Cerebellum (tissue), 4 donors: ENCODE measurements at places on chromosomes 12 and 14.

GRCh38 chr14:71508901-71509300 lies 423.3 kb upstream of the RGS6 start:
- no peak for DNase-seq

GRCh38 chr12:18275981-18276380 lies 14.7 kb downstream of the PIK3C2G start:
- DNase-seq: no peak

- DNase-seq: no peak
Measured at GRCh38 chr12:57159311-57159710, 11.9 kb upstream of the LRP1-AS start.

GRCh38 chr14:61264010-61264571 lies 17.0 kb downstream of the TMEM30B start:
- DNase-seq: no peak

GRCh38 chr14:47389535-47389934 lies 285.9 kb downstream of the MDGA2 start:
- no peak for DNase-seq

- no peak for DNase-seq
Measured at GRCh38 chr14:57199921-57200320, 68.8 kb downstream of the EXOC5 start.

DNA sequence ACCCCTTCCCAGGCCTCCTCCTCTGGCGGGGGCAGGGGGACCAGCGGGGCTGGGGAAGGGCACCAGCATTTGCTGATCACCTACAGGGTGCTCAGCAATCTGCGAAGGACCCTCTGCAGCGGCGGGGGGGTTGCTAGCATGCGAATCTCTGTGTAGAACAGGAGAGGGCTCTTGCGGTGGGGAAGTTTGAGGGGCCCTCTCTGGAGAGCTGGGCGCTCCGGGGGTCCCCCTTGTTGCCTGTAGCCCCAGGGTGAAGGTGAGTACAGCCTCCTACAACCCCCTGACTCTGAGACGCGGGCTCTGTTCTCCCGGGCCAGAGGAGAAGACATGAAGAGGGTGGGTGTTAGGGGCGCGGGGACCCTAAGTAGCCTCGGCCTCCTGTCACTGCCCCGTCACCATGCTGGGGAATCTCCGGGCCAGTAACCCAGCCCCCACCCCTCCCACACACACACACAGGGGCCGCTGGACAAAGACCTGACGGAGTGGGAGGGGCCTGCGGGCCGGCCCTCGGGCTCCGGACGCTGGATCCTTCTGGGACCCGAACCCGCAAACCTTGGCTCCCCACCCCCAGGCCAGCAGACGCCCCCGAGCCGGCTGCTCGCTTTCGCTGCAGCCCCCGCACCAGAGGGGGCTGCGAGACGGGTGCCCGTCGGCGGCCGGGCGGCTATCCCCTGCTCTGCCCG lies 734 bp downstream of the FIGNL2 start:
- no peak for DNase-seq

DNA sequence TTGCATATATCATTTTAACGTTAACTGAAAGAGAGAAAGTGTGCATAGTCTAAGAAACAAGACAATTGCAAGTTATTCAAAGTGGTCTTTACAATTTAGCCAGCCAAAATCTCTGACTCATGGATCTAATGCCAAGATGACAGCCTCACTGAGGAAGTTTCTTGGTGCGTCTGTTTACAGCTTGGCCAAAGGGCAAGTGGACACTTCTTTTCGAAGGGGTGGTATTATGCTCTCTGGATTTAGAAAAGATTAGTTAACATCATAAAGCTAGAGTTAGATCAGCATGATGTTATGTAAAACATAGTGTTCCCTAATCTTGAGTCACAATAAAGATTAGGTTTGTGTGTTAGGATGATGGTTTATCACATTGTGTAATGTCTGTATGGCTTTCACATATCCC lies 51.5 kb upstream of the SLC2A13 start:
- DNase-seq: no peak

DNA sequence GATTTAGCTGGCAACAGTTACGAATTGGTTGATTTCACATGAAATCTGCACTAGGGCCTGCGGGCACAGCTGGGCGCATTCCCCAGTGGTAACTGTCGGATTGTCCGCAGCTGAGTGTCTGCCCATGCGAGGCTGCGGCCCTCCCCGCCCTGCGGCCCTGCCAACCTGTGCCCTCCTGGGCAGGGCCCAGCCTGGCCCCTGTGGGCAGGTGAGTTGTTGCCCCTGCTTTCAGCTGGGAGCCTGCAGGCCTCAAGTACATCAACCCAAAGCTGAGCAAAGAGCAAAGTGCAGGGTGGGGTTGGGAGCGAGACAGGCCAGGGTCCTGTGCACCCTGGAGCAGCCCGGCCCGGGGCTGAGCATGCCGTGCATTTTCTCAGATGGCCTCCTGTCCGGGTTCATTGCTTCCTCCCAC lies 89.1 kb downstream of the ADGRD1 start:
- DNase-seq: no peak

DNA sequence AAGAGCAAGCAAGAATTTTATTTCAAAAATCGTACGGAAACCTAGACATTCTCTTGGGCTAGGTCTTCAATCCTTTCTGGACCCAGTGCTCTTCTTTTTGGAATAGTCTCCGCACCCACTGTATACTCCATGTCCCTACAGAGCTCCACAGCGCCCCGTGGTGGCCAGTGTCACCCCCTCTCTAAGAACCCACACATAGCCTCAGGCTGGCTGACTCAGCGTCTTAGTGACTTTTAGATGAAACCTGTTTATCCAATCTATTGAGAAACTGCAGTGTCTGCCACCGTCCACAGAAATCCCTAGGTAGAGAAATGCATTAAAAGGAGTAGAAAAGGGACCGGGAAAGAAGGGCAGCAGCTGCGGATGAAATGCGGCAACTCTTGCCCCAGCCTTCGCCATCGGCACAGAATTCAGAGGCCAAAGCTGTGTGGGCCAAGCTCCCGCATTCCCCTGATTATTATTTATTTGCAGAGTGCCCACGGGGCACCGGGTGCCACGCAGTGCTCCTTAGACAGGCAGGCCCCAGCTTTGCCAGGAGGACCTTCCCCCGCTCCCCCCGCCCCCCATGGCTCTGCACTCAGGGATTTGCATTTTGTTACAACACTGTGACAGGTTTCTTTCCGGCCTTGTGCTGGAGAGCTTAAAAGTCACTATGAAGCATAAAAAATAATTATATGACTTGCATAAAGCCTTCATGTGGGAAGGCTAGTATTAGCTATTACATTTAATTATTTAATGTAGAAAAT lies 170.1 kb upstream of the FKBP4 start:
- no peak for DNase-seq

DNA sequence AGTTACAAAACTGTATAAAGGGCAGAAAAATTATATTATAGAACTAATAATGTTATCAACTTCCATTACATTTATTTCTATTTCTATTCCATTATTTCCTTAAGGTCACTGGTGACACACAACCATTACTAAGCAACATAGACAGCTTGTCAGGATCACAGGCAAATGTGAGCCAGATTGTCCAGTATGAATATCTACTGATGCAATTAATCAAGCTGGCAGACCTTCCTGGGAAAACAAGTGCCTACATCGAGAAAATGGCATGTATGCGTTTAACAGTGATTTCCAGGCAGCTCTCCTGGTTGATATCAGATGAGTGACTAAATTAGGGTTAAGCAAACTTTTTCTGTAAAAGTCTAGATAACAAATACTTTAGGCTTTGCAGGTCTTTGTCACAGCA lies 36.9 kb upstream of the TSPAN8 start:
- peak; percentile 4 for DNase-seq

GRCh38 chr12:67667276-67668073 lies 18.9 kb downstream of the DYRK2 start:
- no peak for DNase-seq

- DNase-seq: no peak
Measured at GRCh38 chr12:26987634-26988424, 26.4 kb downstream of the TM7SF3 start.

- DNase-seq: peak; percentile 69
Measured at GRCh38 chr12:91355150-91356006, 172.8 kb upstream of the DCN start.

DNA sequence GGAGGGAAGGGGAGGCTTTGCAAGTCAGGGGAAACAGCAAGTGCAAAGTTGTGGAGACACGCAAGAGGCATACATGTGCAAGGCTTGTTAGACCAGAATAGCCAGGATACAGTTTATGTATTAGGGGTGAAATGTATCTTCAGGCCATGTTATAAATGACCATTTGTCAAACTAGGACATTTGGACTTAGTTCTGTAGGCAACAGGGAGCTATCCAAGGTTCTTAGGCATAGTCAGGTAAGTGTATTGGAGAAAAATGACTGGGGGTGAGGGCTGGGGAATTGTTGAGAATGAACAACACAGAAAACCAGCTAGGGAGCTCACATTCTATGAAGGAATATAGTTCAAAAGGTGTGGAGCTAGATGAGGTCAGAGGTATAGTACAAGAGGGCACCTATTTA lies 42.5 kb downstream of the TPH2 start:
- no peak for DNase-seq

GRCh38 chr14:42459171-42459685 lies 852.6 kb downstream of the LRFN5 start:
- DNase-seq: no peak

DNA sequence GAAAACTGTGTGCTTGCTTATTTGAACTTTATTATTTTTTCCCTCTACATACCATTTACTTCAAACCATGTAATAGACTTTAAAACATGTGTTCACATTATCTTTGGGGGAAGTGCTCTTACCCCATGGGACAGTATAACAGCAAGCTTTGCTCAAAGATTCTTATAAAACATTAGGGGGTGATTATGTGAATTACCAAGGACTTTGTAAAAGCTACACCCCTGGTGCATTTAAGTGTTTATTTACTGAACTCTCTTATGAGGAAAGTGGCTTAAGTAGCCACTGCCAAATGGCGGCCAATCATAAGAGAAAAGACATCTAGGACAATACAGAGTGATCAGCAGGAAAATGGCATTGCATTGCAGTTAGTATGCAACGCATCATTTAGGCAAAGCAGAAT lies 70.3 kb downstream of the CAPZA3 start:
- DNase-seq: no peak

GRCh38 chr14:66240105-66240504 lies 246.1 kb upstream of the CCDC196 start:
- DNase-seq: no peak

- DNase-seq: peak; percentile 59
Measured at GRCh38 chr12:119412811-119413794, 78.6 kb downstream of the CCDC60 start.

- DNase-seq: no peak
Measured at GRCh38 chr14:36675581-36675980, 13.9 kb downstream of the PAX9 start.

GRCh38 chr12:6782850-6783566 lies 6.3 kb upstream of the CD4 start:
- DNase-seq: no peak

- DNase-seq: no peak
Measured at GRCh38 chr12:67348683-67349082, 79.5 kb downstream of the CAND1 start.

GRCh38 chr14:54220071-54220703 lies 176.6 kb upstream of the CDKN3 start:
- no peak for DNase-seq

- DNase-seq: no peak
Measured at GRCh38 chr14:65336191-65336591, 76.3 kb upstream of the FUT8 start.

DNA sequence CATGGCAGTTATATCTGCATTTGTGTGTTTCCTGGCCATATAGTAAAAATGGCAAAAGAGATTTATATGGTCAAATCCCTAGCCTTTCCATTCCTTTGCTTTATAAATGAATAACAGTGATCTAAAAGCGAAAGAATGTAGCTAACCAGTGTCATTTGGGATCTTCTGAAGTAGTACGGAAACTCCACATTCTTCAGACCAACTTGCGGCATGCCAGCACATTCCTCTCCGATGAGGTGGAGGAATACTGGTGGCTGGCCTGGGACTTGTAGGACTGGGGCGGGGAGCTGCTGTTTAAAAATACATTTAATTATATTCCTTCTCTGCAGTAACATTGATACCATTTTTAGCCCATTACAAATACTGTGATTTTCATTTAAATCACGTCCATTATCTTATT lies 85.3 kb downstream of the SAMD4A start:
- no peak for DNase-seq

GRCh38 chr12:27272373-27273028 lies 28.4 kb downstream of the STK38L start:
- no peak for DNase-seq

- DNase-seq: no peak
Measured at GRCh38 chr12:56336361-56337167, 2.1 kb upstream of the IL23A start.

DNA sequence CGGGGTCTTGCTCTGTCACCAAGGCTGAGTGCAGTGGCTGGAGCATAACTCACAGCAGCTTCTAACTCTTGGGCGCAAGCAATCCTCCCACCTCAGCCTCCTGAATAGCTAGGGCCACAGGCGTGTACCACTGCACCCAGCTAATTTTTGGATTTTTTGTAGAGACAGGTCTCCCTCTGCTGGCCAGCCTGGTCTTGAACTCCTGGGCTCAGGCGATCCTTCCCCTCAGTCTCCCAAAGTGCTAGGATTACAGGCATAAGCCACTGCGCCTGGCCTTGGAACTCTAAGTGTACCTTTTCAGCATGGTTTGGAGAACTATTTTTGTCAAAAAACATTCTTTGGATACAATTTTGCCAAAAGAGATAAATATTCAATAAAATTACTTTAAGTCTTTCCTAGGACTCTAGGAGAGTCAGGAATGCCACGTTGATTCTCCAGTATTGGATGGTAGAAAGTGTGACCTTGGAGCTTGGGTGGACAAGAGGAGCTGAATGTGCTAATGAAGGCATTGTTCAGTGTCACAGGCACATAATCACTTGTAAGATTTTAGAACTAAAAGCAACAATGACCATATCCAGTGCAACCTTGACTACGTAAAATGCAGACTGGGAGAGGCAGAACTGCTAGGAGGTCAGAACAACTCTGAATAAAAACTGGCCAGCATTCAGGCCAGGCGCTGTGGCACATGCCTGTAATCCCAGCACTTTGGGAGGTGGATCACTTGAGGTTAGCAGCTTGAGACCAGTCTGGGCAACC lies 2.8 kb downstream of the SRSF9 start:
- no peak for DNase-seq

GRCh38 chr14:71155743-71156142 lies 248.5 kb downstream of the PCNX1 start:
- DNase-seq: no peak
